ENCODE measurements at places on chromosomes 1 and 21. TPM values are rescaled to one million over a fixed set of nuclear protein-coding genes. Genes with fewer than 3 reads are reported as not detected.

DNA sequence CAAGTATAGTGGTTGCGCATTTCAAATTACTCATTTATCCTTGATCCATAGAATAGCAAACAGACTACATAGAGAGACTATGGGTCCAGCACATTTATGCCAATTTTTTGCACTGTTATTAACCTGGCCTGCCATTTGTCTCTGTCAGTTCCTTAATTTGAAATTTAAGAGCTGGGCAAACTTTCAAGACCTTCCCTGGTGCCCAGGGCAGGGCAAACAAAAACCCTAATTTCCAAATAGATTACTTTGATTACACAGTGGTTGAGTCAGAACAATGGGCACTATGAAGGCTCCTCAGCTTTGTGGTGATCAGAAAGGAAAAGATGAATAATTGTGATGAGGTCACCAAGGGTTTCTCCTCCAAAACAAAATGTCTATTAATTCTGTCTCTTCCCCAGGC lies 80.6 kb downstream of the TNFSF18 start:
- DNase-seq: no peak

Gene KRTAP19-7
- total RNA-seq: not detected

Gene PGLYRP4
- not detected for total RNA-seq

DNA sequence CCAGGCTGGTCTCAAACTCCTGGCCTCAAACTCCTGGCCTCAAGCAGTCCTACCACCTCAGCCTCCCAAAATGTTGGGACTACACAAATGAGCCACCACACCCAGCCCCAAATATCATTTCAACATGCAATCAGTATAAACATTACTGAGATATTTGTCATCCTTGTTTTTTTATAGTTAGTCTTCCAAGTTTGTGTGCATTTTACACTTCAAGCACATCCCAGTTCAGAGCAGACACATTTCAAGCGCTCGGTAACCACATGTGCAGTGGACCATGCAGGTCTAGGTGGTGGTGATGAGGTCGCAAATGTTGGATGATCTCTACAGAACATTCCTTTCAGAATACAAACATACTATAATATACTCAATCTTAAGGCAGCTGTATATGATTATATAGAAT lies 23.8 kb upstream of the APP start:
- DNase-seq: no peak

DNA sequence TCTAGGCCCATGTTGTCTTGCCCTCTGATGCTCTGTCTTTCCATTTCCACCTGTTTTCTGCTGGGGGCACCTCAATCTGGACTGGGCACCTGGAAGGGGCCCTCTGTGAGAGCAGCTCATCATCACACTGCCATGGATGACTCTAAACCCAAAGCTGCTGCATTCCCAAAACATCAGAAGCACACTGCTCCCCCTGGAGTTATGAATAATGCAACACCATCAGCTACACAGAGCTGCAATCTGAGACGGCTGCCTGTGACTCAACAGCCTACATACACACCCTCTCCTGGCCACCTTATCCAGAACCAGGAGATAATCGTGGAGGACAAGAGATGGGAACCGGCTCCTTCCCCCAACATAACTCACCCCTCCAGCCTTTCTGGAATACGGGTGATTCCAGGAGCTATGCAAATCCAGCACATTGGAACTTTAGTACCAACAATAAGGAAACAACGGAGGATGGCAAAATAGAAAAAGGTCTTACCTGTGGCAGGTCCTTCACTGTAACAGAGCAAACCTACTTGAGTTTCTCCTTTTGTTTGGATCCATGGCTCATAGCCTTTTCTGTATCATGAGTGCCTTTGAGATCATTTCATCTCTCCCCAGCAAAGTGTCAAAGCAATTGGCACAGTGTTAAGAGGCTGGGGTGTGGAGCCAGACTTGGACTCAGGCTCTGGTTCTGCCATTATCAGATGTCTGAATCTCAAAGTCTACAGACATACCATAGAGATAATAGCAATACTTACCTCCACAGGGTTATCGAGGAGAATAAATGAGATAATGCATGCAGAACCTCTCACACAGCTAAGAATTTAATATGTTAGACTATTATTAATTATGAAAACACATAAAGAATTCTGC lies 29.3 kb downstream of the AK2 start:
- DNase-seq: no peak

DNA sequence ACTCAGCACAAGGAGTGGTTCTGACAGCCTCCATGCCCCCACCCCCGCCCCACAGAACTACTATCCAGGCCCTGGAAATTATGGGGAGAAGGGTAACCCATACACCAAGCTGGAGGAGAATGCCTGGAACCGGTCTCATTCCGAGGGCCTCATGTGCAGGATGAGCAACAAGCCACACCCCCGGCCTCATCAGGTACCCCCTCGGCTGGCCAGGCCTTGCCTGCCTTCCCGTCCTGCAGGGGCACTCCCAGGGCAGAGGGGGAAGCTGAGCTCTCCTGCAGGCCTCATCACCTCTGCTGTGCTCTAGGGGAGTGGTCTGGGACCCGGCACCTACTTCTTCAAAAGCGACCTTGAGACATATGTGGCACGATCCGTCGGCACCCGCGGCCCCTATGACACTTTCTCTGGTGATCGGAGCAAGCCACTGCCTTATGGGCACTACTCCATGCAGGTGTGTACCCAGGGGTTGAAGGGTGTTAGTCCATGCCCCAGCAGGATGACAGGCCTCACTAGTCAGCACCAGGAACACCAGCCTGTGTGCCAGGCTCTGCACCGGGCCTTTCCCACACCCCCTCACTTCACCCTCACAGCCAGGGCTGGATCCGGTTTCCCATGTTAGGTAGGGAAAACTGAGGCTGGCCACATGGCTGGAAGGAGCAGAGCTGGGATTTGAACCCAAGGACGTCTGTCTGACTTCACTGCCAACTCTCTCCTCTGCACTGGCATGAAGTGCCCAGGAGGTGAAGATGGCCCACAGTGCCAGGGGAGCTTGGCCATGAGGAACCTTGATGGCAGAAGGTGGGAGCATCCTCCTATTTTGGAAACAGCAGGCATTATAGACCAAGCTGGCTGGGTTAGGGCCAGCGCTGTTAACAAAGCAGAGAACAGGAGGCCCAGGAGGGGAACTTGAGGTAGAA lies 10.9 kb upstream of the TTC22 start:
- no peak for DNase-seq

Gene SH3BP5L
- 21.2 TPM for total RNA-seq

GRCh38 chr1:245797592-245798348 lies 643.0 kb downstream of the KIF26B start:
- DNase-seq: peak; percentile 33

Gene BEND5
- 3.1 TPM for total RNA-seq

Gene COL24A1
- 0.69 TPM for total RNA-seq

DNA sequence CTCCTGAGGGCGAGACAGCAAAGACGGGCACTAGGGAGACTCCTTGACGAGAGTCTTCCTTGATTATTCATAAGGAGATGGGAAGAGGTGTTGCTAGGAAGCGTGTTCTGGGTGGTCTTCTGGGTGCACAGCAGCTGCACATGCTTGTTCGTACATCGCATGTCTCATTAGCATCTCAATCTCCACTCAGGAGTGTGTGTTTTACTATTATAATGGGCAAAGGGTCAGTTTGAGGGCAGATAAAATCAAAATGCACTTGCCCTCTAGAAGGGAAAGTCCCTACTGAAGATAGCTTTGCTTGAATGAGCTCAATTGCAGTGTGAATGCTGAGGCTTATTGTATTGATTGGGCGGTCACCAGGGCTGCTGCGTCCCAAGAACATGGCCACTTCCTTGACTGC lies 50.2 kb upstream of the SCCPDH start:
- DNase-seq: no peak

DNA sequence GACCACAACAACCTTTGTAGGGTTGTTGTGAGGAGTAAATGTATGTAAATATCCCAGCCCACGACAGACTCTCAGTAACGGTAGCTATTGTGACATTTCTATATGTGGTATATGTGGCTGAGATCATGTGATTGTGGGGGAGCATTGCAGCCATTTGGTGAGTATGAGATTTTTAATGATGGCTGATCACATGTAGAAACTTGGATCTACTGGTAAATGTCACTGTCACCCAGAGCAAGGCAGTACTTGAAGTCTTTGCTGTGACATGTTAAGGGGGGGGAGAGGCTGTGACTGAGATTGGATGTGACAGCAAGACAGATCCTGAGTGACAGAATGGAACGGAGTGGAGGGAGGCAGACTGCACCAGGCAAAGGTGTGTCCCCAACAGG lies 23.9 kb upstream of the MEF2D start:
- DNase-seq: no peak

DNA sequence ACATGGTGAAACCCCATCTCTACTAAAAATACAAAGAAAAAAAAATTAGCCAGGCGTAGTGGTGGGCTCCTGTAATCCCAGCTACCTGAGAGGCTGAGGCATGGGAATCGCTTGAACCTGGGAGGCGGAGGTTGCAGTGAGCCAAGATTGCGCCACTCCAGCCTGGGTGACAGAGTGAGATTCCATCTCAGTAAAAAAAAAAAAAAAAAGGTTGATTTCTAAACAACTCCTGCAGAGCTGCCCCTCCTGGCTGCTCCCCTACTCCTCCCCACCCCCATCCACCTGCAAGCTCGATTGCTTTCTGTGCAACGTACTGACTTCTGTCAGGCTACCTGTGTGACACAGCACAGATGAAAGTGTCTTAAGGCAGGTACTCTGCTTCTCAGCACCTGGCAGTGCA lies 13.3 kb downstream of the ETV3L start:
- no peak for DNase-seq

Gene TMEM52
- 1.8 TPM for total RNA-seq

DNA sequence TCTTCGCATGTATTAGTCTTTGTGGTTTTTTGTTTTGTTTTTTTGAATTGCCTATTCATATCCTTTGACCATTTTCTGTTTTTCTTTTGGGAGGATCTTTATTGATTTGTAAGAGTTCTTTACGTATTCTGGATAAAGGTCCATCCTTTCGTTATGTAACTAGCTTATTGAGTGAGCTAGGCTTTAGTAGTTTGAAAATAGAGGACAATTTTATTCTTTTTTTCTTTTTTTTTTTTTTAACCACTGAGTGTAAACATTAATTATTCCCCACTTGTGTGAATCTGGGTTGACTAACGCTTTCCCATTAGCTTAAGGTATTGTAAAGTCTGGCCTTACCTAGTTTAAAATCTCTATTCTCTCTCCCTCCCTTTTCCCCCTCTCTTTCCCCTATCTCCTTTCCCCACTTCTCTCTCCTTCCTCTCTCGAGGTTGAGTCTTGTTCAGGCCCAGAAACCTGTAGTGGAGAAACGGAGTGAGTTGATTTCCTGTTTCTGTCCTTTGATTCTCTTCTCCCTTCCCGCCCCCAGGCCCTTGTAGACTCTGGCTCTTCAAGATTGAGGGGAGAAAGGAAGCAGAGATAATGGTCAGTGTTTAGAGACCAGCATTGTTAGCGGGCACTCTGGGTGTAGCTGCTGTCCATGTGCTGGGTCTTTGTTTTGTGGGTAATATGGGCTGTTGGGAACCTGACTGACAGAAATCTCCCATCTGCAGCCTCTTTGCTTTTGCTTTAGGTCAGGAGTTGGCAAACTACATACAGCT lies 1.5 kb downstream of the MORC3 start:
- DNase-seq: no peak

GRCh38 chr1:204971517-204972336 lies 71.3 kb upstream of the CNTN2 start:
- DNase-seq: no peak

- DNase-seq: no peak
Observed at GRCh38 chr21:41480086-41480690, 27.8 kb downstream of the TMPRSS2 start.

GRCh38 chr21:26847921-26848320 lies 2.7 kb upstream of the ADAMTS1 start:
- DNase-seq: no peak

- no peak for DNase-seq
Observed at GRCh38 chr21:35721701-35722100, 338.6 kb downstream of the SETD4 start.

GRCh38 chr1:161816201-161816600 lies 50.1 kb downstream of the ATF6 start:
- no peak for DNase-seq

DNA sequence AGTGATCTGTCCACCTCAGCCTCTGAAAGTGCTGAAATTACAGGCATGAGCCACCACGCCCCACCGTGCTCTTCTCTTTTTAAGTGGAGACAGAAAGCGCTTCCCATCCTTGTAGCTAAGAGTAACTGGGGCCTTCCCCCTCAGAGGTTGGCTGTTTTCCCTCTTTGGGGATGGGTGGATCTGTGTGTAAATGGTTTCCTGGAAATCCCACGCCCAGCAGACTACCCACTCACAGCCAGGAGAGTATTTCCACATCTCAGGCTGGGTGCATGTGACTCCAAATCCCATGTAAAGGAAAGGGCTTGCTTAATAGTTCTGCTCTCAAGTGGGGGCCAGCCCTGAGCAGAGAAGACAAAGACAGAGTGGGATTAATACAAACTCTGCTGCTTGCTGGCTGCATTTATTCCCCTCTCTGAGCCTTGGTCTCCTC lies 19.6 kb upstream of the TCEA3 start:
- no peak for DNase-seq

Measured in upper lobe of left lung (tissue), 6 donors.